Eye (tissue), 1 donor: ENCODE measurements at places on chromosomes 12 and 14.

DNA sequence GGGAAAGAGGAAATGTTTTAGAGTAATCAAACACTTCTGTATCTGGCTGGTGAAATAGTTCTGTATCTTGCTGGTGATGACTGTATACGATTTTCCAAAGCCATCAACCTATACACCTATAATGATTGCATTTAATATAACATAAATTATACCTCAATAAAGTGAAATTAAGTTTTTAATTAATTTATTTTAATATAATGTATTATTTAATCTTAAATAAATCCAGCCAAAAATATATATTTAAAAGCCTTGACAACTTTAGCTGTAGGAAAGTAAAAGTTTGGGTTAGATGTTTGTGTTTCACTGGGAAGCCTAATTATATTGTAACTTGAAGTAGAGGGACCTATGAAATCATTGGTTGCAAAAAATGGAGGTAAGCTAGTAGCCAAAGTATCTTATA, 654.8 kb upstream of the MIS18BP1 start:
- no peak for DNase-seq

DNA sequence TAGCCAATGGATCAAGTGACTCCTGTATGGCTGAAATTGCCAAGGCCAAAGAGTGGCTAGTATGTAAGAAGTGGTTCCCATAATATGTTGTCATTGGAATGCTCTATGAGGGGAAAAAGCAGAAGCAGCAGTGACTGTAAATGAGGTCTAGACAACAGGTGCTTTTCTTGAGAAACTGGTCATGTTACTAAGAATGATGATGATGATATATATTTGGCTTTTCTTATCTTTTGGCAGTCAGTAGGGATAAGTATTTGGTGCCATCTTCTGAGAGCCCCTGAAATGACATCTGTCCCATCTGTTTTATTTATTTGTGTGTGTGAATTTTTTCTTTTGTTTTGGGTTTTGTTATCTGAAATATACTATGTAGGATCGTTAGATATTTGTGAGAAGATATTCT, 141.7 kb downstream of the SYT1 start:
- DNase-seq, result no peak

DNA sequence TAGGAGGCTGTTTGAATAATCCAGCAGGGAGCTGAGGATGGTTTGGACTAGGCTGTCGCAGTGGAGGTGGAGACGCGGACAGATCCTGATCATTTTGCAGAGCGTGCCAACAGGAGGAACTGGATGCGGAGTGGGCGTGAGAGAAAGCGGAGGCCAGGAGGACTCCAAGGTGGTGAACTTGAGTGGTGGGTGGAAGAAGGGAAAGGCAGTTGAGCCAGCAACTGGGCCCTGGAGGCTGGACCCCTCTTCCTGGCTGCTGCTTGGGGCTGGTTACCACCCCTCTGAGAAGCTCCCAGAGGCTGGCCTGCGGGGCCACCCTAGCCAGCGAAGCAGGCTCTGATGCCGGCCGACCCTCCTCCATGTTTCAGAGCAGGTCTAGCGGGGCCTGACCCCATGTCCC, 56.8 kb upstream of the KCNA1 start:
- no peak for DNase-seq

DNA sequence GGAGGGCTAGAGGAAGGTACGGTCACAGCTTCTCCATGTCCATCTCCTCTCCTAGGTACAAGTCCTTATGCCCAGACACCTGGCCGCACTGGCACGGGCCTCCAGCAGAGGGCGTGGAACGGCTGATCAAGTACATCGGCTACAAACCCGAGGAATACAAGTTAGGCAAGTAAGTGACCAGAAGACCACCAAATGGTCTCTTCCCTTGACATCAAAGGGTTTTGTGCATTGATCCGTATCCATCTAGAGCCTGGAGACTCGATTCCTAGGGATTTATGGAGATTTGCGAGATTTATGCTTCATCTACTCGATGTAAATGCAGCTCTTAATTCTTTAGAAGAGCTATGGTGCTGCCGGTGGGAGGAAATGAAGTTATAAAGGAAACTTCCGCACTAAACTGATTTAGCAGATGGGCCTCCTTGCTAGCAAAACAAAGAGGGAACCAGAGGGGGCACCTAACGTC, 44.2 kb downstream of the KCTD10 start:
- DNase-seq, result peak; percentile 78

GRCh38 chr14:58298477-58299400, at the start of gene ARID4A:
Gene ARID4A, plus strand, starts transcription at chr14:58298555. Its CDS starts 1,300 bp downstream, at chr14:58299855.
- peak; percentile 81 for DNase-seq
